ENCODE measurements at places on chromosomes 13 and 19.
A peak's percentile ranks its signal among the peaks of the same experiment; 100 is the strongest.

GRCh38 chr19:44113784-44114390, 688 bp downstream of the ZNF225 start:
- no peak for DNase-seq

DNA sequence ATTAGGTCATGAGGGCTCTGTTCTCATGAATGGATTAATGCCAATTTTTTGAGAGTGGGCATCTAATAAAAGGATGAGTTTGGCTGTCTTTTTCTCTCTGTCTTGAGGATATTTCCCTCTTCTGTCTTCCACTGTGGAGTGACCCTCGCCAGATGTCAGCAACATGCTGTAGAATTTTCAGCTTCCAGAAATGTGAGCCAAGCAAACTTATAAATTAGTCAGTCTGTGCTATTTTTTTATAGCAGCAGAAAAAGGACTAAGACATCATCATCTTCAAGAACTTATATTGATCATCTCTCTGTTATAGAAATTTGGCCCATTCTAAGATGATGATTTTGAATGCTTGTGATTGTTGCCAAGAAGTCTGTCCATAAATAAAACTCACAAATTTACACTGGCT, 431.4 kb downstream of the FGF9 start:
- DNase-seq: no peak

DNA sequence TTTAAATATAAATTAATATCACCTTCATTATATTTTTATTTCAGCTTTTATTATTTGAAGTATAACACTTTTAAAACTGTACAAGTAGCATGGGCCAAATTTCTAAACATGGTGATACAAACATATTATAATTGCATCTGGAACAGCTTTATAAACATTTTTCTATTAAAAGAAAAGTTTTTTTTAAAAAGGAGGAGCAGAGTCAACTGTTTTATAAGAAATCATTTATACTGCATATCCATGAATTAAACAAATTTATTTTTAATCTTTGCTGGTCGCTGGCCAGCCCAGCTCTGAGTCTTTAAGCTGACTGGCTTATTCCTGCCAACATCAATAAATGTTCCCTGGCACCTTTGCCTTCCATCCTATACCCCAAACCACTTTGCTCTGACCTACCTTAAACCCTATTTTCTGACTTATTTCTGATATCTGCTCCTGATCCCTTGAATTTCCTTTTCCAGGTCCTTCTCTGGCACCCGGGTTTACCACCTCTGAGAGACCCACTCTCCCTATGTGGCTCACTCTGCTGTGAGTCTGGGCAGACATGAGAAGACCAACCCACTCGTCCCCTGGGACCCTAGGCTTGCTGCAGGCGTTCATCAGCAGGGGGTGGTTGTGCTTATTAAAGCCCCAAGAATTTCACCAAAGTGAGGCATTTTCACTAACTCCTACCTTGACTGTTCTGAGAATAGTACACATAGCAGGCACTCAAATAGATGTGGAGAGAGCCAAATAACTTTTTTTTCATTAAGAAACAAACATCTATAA, 220.3 kb downstream of the KLF12 start:
- DNase-seq: no peak

DNA sequence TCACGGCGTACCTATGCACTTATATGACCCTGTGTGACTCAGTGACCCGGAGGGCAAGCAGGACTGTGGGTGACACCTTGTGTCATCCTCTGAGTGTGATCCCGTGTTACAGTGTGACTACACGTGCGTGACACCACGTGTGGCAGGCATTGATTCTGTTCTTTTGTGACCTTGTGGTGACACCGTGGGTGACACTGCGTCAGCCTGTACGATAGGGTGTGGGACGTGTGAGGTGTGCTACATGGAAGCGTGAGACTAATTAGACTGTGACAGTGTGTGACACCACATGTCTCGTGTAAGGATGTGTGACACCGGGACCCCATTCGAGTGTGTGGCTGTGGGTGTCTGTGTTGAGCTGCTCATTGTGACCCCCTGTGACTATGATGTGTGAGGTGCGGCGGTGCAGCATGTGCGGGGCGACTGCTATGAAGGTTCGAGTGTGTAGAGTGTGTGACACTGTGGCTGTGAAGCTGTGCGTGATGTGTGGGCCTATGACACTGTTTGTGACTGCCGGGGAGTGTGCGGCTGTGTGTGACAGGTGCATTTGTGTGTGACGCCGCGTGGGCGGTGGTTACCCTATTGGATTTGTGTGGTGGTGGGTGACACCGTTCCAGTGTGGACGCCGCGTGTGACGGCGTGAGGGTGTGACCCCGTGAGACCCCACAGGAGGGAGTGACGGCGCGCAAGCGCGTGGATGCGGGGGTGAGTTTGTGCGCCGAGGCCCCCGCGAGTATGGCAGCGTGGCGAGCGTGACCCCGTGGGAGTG, 399 bp upstream of the SPTBN4 start:
- no peak for DNase-seq

GRCh38 chr13:66887088-66887487, 343.0 kb downstream of the PCDH9 start:
- DNase-seq: peak; percentile 6

GRCh38 chr19:2253106-2254063, 2.8 kb downstream of the JSRP1 start:
- no peak for DNase-seq

DNA sequence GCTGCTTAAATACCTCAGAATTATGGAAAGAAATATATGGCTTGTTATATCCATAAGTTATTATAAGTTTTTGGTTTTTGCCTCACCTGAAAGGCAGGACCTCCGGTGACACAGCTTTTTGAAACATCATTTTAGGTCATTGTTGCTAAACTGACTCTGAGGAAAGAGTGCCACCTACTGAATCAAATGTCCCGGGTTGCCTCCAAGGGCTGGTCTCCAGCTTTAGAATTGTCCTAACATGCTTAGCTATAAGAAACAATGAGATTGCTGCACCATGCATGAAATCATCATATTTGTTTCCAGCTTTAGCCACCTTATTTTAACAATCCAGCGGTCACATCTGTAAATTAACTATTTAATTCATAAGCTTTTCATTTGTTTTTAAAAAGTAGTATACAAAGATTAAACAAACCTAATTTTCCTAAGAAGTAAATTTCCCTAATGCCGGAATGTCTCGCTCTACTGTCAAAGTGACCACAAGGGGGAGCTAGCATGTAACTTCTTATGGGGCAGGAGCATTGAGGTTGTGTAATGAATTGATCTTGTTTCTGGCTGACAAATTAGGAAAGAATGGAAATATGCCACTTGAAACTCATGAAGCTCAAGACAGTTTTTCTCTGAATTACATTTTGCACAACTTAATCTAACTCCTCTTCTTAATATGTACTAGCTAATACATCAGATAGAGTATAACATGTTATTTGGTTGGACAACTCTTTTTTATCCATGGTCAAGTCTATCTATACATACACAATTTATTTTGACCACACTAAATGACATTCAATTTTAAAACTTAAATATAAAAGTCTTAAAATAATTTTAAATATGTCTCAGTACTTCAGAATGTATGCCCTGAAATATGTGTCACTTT, 6.7 kb upstream of the PCDH17 start:
- peak; percentile 76 for DNase-seq

GRCh38 chr19:29550896-29551295, 25.1 kb downstream of the VSTM2B start:
- no peak for DNase-seq
